ENCODE measurements at places on chromosomes 4 and X. TPM values are rescaled to one million over a fixed set of nuclear protein-coding genes. Genes with fewer than 3 reads are reported as not detected.

DNA sequence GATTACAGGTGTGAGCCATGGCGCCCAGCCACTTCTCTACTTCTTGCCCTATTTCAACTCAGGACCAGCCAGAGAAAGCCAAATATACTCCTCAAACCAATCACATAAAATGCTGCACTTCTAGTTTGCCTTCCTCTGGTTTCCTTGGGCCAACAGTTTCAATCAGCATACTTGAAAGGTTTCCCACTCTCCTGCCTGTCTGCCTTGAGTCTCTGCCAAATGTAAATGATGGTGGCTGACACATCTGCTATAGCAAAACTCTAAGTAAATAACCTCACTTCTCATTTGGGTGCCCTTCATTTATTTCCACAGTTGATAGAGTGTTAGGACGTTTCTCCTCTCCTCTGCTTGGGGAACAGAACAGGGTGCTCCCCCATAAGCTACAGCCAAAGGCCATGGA is 36.4 kb upstream of the PPA2 start:
- DNase-seq = no peak

Gene WDR17
- 2.1 TPM for total RNA-seq

DNA sequence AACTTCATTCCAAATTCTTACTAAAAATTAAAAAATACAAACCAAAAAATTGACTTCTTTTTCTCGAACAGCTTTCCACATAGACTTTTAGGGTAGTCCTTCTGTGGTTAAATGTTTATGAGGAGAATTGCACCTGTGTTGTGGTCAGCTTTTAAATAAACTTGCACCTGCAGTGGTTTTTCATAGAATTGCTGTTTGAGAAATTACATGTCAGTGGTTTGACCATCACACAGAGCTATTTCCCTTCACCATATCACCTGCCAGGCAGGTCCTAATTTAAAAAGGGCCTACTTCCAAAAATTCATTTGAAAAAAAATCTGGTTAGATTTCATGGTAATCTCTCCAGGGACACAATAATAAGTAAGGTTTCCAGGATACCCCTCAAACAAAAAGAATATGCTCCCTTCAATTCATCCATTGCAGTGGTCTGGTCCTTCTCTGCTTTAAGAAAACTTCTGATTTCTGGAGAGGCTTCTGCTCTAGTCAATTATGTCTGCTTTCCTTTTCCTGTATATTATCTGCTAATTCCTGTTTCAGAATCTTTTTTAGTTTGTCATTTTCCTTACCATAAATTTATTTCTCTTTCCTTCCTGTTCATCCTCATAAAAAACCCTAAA is 9.8 kb upstream of the UTP3 start:
- no peak for DNase-seq

Gene CSN1S1
- total RNA-seq = not detected

GRCh38 chr4:162285753-162286152 is 122.0 kb upstream of the FSTL5 start:
- no peak for DNase-seq

Gene ITGB1BP2
- total RNA-seq = 7.3 TPM

Gene ARHGAP6
- total RNA-seq = not detected

DNA sequence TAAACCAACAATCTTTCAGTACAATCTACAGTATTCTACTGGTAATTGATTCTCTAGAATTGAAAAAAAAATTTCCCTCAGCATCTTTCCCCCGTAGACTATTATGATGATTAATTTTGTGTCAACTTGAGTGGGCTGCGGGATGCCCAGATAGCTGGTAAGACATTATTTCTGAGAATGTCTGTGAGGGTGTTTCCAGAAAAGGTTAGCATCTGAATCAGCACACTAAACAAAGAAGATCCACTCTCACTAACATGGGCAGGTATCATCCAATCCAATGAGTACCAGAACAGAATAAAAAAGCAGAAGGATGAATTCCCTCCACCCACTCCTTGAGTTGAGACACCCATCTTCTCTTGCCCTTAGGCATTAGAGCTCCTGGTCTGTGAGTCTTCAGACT is 186.1 kb upstream of the MAB21L2 start:
- DNase-seq = no peak

- DNase-seq = no peak
Measured at GRCh38 chrX:7262551-7262950, 114.6 kb upstream of the PUDP start.

DNA sequence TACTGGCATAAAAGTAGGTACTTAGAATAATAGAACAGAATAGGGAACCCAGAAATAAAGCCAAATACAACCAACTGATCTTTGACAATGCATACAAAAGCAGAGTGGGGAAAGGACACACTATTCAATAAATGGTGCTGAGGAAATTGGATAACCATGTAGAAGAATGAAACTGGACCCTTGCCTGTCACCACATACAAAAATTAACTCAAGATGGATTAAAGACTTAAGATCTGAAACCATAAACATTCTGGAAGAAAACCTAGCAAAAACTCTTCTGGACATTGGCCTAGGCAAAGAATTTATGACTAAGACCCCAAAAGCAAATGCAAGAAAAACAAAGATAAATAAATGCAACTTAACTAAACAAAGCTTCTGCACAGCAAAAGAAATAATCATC is 45.6 kb downstream of the ARFIP1 start:
- DNase-seq = no peak

Gene PNMA3
- 0.90 TPM for total RNA-seq

GRCh38 chrX:20412871-20413486 is 146.3 kb upstream of the RPS6KA3 start:
- peak; percentile 81 for DNase-seq

Gene CT45A10
- total RNA-seq = not detected

DNA sequence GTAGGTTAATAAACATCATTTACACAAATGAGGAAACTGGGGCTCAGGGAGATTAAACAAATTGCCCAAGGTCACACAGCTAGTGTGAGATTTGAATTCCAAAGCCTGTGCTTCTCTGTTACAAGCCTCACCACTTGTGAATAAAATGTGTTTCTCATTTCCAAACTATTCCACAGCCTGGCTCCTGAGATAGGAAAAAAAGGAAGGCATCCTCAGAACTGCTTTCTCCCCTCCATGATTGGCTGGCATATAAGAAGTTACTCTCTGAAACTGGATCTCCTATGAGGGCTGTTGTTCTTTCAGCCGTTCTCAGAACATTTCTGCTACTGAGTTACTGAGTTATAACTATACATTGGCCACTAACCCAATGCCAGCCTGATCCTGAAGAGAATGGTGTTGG is 237.9 kb downstream of the MAML3 start:
- no peak for DNase-seq

Gene PPP2R3B
- 47.5 TPM for total RNA-seq

GRCh38 chr4:28842271-28842670 is 1877.9 kb upstream of the PCDH7 start:
- DNase-seq = no peak

- no peak for DNase-seq
Measured at GRCh38 chr4:38500433-38500832, 163.6 kb upstream of the KLF3 start.

- peak; percentile 0 for DNase-seq
Measured at GRCh38 chr4:102411408-102411807, 66.1 kb upstream of the SLC39A8 start.

GRCh38 chrX:69179380-69179911 is 14.2 kb upstream of the PJA1 start:
- no peak for DNase-seq

DNA sequence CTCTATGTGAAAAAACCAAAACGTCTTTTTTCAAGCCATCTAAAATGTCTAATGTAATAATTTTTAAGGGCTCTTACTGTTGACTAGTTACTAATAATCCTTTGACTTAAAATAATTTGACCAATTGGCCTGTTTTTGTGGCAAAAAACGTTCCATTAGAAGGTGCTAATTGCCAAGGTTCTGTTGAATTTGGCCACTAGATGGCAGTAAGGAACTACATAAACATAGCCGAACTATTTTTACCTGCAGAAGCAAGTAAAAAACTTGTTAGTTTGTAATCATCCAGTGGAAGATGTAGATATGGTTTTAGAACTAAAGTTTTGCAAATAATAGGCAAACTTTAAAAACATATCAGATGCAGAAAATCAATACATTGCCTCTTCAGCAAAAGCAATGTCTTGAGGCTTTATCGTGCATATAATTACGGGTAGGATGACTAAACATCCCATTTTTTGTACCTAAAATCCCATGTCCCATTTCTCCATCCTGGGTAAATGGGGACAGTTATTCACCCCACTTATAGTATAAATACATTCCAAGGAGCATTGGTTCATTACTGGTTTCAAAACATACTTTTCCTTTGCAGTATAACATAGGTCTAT is 57.6 kb downstream of the PROM1 start:
- peak; percentile 80 for DNase-seq

Gene SERTM2
- not detected for total RNA-seq

DNA sequence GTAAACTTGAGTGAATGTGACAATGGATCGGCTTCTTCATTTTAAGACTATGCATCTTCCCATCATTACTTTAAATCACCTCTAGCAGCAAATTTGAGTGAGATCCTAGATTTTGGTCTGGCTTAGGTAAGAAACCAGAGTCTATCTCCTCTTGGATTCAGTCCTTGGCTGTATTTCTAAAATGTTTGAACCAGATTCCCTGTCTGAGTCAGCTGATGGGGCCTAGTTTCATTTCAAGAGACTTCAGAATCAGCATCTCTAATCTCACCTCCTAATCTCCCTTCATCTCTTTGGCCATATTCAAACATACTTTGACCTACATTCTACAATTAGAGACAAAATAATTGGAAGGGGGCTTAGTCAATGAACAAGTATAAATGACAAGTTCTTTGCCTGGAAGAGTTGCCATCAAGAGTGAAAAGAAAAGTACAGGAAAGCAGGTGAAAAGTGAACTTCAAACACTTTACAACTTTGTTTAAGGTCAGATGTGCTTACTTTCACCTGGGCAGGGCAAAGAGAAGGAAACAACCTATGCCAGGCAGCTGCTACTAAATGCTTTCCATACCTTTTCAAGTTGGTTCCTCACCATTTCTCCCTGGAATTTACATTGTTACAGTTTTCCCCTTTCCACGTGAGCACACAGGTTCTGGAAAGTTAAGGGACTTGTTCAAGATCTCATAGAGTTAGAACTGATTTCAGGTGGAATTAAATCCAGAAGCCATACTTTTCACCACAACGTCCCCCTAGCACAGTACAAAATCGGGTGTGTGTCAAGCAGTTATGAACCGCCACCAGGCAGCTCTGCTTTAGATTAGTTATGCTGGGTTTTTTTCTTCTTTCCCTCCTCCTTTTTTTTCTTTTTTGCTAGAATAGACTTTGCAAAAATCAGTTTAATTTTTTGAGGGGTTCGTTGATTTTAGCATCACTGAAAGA is 30.7 kb upstream of the PITX2 start:
- no peak for DNase-seq

Gene OTC
- total RNA-seq = not detected

DNA sequence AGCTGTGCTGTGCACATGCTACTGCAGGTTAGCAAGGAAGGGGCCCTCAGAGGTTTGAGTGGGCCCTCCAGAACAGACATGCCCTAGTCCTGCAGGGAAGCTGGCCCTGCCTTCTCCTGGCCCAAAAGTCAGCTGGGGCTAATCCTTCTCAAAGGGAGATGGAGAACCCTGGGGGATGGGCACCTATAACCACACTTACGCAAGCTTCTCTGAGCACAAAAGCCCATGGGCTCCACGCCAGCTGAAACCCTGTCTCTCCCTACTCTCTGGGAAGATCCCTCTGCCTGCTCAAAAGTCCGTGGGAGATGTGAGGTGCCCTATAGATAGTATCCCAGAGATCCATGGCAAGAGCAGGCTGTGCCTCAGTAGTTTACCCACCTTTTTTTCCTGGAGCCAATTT is 58.9 kb upstream of the DKK2 start:
- no peak for DNase-seq

GRCh38 chr4:96354036-96354712 is 514.3 kb downstream of the PDHA2 start:
- DNase-seq = no peak

GRCh38 chr4:11495818-11496217 is 67.1 kb upstream of the HS3ST1 start:
- no peak for DNase-seq

DNA sequence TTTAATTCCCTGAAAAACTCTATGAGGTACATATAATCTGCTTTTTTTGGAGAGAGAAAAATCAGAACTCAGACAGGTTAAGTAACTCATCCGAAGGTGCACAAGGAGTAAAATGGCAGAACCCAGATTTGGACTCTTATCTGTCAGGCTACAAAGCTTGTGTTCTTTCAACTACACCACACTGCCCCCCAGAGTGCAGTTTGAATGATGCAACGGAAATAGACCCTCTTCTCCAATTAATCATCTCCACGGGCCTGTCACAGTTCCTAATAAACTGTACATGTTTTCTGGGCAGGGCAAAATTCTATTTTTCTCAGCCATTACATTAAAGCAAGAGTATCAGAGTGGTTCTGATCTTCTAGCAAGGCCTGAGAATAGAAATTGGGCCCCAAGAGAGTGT is 35.3 kb upstream of the DCX start:
- peak; percentile 51 for DNase-seq

Gene TMEM47
- not detected for total RNA-seq

DNA sequence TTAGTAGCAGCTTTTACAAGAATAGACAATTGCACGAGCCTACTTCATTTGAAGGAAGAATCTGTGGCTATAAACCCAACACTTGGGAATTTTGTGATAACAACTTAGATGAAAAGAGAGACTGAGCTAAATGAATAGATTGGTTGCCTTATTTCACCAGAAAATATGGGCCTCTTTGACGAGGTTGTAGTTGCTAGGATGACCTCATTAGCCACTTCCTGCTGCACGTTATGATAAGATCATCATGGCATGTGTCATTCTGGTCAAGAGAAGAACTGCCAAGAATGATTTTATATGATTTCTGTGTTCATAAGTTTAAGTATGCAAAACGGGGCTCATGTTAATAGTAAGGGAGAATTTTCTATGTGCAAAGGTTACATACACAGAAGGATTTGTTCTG is 321.9 kb upstream of the GIMD1 start:
- DNase-seq = no peak

GRCh38 chr4:11228530-11228929 is 200.2 kb downstream of the HS3ST1 start:
- DNase-seq = peak; percentile 7
